Spinal cord (tissue), 10 donors: ENCODE measurements at places on chromosomes 1 and 21.

DNA sequence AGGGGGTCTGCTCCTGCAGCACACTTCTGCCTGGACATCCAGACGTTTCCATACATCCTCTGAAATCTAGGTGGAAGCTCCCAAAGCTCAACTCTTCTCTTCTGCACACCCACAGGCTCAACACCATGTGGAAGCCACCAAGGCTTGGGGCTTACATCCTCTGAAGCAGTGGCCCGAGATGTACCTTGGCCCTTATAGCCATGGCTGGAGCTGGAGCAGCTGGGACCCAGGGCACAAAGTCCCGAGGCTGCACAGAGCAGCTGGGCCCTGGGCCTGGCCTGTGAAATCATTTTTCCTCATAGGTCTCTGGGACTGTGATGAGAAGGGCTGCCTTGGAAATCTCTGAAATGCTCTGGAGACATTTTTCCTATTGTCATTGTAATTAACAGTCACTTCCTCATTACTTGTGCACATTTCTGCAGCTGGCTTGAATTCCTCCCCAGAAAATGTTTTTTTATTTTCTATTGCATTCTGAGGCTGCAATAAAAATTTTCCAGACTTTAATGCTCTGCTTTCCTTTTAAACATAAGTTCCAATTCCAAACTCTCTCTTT is 645.6 kb downstream of the RWDD3 start:
- H3K4me1 ChIP-seq = no peaks in the 10 kb centered on the region
- no peak for DNase-seq
- no peaks in the 10 kb centered on the region for H3K36me3 ChIP-seq
- H3K4me3 ChIP-seq = no peak overlapping the region
- H3K27me3 ChIP-seq = no peaks in the 10 kb centered on the region

DNA sequence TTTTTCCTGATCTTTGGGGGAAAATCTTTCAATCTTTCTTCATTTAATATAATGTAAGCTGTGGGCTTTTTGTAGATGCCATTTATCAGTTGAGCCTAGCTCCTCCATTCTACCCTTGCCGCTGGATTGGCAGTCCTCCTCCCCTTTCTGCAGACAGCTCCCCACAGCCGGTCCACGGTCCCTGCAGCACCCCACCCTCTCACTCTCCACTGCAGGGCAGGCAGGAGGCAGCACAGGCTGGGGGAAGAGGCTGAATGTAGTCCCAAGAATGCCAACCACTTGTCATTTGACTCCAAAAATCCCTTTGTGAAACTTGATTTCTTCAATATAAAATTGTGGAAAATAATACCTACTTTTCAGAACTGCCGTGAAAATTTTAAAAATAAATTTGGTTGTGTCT is 96.7 kb downstream of the SYT2 start:
- H3K36me3 ChIP-seq = peaks cover 4% of the 10 kb centered on the region
- DNase-seq = no peak
- no peaks in the 10 kb centered on the region for H3K27me3 ChIP-seq
- no peak overlapping the region for H3K4me3 ChIP-seq
- peaks cover 30% of the 10 kb centered on the region for H3K4me1 ChIP-seq

GRCh38 chr1:39960431-39960958 is 5.5 kb downstream of the MFSD2A start:
- no peak overlapping the region for H3K27ac ChIP-seq
- no peak overlapping the region for H3K4me3 ChIP-seq
- H3K4me1 ChIP-seq = peaks cover 46% of the 10 kb centered on the region
- peaks cover 20% of the 10 kb centered on the region for H3K36me3 ChIP-seq
- no peak for DNase-seq
- H3K27me3 ChIP-seq = no peaks in the 10 kb centered on the region

- H3K36me3 ChIP-seq = no peaks in the 10 kb centered on the region
- no peaks in the 10 kb centered on the region for H3K27me3 ChIP-seq
- no peak for DNase-seq
- H3K4me1 ChIP-seq = no peaks in the 10 kb centered on the region
- no peak overlapping the region for H3K4me3 ChIP-seq
Measured at GRCh38 chr1:235908742-235909520, 42.2 kb upstream of the LYST start.

- H3K36me3 ChIP-seq = peaks cover 74% of the 10 kb centered on the region
- no peak overlapping the region for H3K27ac ChIP-seq
- H3K4me3 ChIP-seq = no peak overlapping the region
- H3K4me1 ChIP-seq = no peaks in the 10 kb centered on the region
- no peak for DNase-seq
- H3K27me3 ChIP-seq = no peaks in the 10 kb centered on the region
Measured at GRCh38 chr1:204438628-204439027, 27.0 kb upstream of the PPP1R15B start.

DNA sequence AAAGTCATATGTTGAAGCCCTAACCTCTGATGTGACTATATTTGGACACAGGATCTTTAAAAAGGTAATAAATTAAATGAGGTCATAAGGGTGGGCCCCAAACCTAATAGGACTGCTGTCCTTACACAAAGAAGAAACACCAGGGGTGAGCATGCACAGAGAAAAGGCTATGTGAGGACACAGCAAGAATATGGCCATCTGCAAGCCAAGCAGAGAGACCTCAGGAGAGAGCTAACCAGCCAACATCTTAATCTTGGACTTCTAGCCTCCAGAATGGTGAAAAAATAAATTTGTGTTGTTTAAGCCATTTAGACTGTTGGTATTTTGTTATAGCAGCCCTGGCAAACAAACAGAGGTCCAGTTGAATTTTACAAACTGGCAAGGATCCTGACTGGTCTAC is 223.9 kb downstream of the LTN1 start:
- no peak for DNase-seq
- H3K27ac ChIP-seq = no peak overlapping the region
- no peaks in the 10 kb centered on the region for H3K27me3 ChIP-seq
- no peaks in the 10 kb centered on the region for H3K36me3 ChIP-seq
- no peaks in the 10 kb centered on the region for H3K4me1 ChIP-seq

DNA sequence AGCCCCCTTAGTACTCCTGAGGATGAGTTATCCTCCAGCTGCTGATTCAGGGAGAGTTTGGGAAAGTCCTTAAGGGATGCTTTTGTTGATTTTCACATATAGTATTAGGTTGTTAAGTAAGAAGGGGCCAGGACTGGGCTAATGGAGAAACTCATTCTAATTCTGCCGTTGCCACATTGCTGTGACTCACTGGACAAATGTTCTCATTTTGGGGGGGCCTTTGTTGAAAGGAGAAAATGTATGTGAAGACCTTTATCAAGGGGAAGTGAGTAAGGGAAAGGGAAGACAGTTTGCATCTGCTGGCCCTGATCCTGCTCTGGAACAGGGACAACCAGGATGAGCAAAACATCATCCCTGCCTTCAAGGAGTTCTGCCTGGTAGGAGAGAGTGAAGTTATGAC is 123.2 kb upstream of the FGGY start:
- no peak overlapping the region for H3K4me3 ChIP-seq
- no peaks in the 10 kb centered on the region for H3K27me3 ChIP-seq
- H3K36me3 ChIP-seq = no peaks in the 10 kb centered on the region

GRCh38 chr1:199522338-199522737 is 505.2 kb upstream of the NR5A2 start:
- no peaks in the 10 kb centered on the region for H3K27me3 ChIP-seq
- no peak overlapping the region for H3K27ac ChIP-seq
- H3K36me3 ChIP-seq = no peaks in the 10 kb centered on the region
- no peak for DNase-seq
- H3K4me3 ChIP-seq = no peak overlapping the region
- H3K4me1 ChIP-seq = no peaks in the 10 kb centered on the region

- DNase-seq = no peak
- no peaks in the 10 kb centered on the region for H3K27me3 ChIP-seq
Measured at GRCh38 chr1:46102769-46103476, 29.5 kb downstream of the PIK3R3 start.

DNA sequence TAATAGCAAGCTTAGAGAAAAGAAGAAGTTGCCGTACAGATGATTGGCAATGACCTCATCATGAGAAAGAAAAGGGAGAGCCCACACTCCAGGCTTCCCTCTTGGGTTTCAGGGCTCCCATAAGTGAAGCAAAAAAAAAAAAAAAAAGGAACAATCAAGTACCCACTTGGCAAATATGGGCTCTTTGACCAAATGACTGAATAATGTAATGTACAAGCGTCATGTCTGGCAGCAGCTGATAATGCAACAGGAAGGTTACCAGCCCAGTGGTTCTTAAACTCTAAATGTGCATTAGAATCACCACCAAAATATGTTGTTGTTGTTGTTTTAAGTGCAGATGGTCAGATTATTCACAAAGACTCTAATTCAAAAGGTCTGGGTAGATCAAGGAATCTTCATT is 13.5 kb downstream of the TNFSF4 start:
- H3K27ac ChIP-seq = no peak overlapping the region
- no peaks in the 10 kb centered on the region for H3K27me3 ChIP-seq
- DNase-seq = no peak
- no peaks in the 10 kb centered on the region for H3K36me3 ChIP-seq

GRCh38 chr1:119815361-119815760 is 4.1 kb upstream of the REG4 start:
- H3K4me1 ChIP-seq = no peaks in the 10 kb centered on the region
- no peak for DNase-seq
- no peak overlapping the region for H3K4me3 ChIP-seq
- no peaks in the 10 kb centered on the region for H3K36me3 ChIP-seq

GRCh38 chr1:19384772-19385187 is 72.7 kb downstream of the SLC66A1 start:
- H3K4me1 ChIP-seq = peaks cover 20% of the 10 kb centered on the region
- H3K27me3 ChIP-seq = no peaks in the 10 kb centered on the region
- H3K36me3 ChIP-seq = peaks cover 32% of the 10 kb centered on the region
- H3K27ac ChIP-seq = peak overlapping the region; percentile 64
- DNase-seq = no peak

DNA sequence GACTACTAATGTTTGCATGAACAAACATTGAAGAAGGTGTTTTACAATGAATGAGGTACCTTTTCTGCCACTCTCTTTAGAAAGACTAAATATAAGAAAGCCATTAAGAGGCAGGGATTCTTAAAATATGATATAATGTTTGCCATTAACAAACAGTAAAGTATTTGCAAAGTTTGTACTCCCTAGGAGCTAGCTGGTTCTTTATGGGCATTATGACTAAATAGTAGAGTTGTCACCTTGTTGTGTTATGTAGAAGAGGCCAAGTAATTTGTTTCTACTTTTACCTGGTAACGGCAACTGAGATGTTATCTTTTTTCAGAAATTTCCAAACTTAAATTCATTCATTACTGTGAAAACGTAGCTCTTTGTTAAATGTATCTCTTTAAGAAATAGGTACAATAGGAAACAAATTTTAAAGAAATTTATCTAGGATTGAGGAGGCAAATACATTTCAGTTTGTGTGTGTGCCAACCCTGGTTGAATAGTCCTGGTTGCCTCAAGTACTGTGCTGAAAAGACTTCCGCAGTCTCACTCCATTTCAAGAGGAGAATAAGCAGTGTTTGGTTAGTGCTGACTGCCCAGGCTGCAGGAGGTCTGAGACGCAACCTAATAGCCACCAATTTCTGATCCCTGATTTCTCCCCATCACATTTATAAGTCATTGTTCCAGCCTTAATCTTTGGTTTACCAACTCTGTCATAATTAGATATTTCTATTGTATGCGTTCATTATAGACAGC is 52.1 kb downstream of the WDR3 start:
- H3K27ac ChIP-seq = no peak overlapping the region
- no peaks in the 10 kb centered on the region for H3K4me1 ChIP-seq
- no peaks in the 10 kb centered on the region for H3K27me3 ChIP-seq
- H3K36me3 ChIP-seq = no peaks in the 10 kb centered on the region
- DNase-seq = no peak

DNA sequence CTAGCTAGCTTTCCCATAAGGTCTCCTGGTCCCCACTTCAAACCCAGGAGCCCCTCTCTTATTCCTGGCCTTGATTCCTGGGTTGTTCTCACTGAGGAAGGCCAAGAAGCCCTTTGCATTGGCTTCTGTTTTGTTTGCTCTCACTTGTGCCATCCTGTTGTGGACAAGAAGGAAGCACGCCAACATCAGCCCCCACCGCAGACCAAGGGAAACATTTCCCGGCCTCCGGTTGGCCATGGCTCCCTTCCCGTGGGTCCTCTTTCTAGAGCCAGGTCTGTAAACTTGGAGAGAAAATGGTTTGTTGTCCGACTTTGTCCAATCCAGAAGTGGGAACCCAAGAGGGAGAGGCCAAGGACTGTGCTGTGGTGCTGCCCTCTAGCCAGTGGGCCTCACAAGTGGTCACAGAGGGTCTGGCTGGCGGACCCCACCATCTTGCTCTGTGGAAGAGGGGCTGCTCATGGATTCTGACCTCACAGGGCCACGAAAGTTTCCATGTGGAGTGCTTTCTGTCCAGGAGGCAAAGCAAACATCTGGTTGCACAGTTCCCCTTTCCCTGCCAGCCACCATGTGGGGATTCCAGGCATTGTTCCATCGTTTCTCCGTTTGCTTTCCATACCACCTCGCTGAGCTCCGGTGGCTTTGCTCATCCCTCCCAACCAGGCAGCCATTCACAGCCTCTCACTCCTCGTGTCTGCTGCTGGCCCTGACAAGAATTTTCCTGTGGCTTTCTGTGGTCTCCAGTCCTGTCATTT is 18.9 kb upstream of the TENT5C start:
- H3K4me3 ChIP-seq = no peak overlapping the region
- H3K27ac ChIP-seq = no peak overlapping the region
- no peak for DNase-seq

DNA sequence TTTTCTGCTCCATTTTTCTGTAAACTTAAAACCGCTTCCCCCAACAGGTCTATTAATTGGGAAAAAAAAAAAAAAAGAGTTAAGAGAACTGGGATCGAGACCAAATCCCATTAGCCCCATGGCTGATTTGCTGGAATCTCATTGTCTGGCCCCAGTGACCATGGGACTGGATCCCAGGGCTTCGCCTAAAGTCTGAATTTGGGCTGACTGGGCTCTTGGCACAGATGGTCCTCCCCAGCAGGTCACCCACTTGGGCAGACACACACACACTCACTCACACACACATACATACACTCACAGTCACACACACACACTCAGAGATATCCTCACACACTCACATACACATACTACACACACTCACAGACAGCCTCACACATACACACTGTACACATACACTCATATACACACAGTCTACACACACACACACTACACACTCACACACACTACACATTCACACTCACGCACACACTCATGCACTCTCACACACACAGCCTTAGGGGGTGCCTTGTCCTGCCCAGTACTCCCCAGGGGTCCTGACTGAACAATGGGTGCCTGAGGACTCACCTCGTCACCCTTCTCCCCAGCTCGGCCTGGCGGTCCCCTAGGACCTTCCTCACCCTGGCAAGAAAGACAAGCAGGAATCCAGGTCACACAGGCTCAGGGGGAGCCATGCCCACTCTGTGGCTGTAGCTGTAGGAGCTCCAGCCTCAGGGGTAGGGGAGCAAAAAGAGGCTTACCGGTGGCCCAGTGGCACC is 7.5 kb downstream of the COL9A2 start:
- peak overlapping the region; percentile 49 for H3K27ac ChIP-seq
- H3K36me3 ChIP-seq = peaks cover 27% of the 10 kb centered on the region
- H3K27me3 ChIP-seq = peaks cover 3% of the 10 kb centered on the region
- H3K4me1 ChIP-seq = peaks cover 64% of the 10 kb centered on the region
- H3K4me3 ChIP-seq = no peak overlapping the region

DNA sequence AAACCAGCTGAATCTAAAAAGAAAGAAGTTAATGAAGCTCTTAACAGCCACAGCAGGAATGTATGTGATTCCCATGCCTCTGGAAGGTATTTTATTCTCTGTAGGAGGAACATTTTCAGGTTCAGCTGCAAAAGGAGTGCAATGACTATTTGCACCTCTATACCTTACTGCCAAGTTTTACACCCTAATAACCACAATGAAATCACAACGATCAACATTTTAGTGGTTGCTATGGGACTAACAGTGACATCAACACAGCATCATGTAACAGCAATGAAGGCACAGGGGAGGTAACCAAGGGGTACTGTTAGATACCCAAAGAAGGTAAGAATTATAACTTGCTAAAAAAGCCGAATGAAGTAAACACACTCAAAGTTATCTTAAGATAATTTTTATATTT is 116.3 kb upstream of the HP1BP3 start:
- H3K27ac ChIP-seq = no peak overlapping the region
- no peaks in the 10 kb centered on the region for H3K36me3 ChIP-seq
- no peaks in the 10 kb centered on the region for H3K4me1 ChIP-seq
- H3K27me3 ChIP-seq = no peaks in the 10 kb centered on the region
- no peak for DNase-seq
